KG1 (cell line): ENCODE measurements at places on chromosomes 3 and 15.

DNA sequence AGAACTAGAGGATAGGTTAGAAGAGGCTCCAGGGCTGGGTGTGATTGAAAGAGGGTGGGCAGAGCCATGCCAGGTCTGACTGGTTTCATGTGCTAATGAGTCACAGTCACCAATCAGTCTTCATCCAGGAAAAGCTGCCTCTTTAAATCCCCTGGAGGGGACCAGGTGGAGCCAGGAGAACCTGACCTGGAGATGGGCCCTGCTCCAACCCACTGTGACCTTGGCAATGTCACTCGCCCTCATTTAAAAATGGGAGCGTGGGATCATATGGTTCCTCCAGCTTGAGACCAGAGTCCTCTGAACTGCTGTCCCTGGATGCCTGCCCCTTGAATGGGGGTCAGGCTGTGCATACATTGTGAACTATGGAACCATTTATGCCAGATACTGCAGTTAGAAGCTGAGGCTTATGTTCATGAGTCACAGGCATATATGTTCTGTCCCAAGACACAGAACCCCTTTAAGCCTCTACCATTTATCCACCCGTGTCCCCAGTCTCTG, 23.0 kb downstream of the HES1 start:
- DNase-seq, result no peak

- no peak for DNase-seq
These were observed 287.5 kb upstream of the ROBO1 start for GRCh38 chr3:80055306-80055705.

GRCh38 chr3:73603762-73604171, 21.0 kb downstream of the PDZRN3 start:
- DNase-seq, result no peak

GRCh38 chr15:56496635-56497034, 31.7 kb upstream of the MNS1 start:
- DNase-seq, result peak; percentile 35

DNA sequence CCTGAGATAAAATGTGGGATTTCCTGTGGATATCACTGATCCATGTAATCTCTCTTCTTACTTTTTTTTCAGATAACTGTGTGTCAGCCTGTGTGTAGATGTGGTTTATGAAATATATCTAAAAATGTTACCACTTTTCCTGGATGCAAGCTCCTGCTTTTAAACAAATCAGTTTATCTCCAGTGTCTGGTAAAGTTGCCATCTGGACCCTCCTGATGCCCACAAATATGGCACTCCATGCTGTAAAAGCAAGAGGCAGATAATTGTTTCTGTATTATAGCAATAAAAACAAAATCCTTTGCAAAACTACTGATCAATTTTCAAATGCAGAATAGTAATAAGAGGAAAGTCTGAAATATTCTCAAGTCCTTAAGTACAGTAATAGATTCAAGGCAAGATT, 7.6 kb upstream of the DCLK3 start:
- no peak for DNase-seq

- no peak for DNase-seq
These were observed 29.9 kb downstream of the SLC49A4 start for GRCh38 chr3:122824465-122825381.

DNA sequence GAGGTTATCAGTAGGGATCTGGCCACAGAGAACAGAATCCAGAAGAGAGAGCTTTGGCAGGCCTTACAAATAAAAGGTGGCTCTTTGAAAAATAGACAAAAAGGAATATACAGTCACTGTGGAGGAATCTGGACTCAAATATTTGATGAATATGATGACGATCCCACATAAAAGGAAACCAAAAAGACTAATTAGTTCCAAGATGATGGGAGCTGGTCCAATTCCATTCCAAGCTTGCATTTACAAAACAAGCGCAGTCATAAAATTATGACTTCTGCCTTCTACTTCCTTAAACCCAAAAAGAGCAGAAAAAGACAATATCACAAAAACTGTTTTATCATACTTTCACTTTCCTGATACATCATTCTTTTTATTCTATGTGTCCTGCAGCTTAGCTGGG, 285.8 kb downstream of the DIPK2A start:
- DNase-seq, result no peak

- no peak for DNase-seq
These were observed 154.6 kb downstream of the B3GALNT1 start for GRCh38 chr3:160950542-160950941.

DNA sequence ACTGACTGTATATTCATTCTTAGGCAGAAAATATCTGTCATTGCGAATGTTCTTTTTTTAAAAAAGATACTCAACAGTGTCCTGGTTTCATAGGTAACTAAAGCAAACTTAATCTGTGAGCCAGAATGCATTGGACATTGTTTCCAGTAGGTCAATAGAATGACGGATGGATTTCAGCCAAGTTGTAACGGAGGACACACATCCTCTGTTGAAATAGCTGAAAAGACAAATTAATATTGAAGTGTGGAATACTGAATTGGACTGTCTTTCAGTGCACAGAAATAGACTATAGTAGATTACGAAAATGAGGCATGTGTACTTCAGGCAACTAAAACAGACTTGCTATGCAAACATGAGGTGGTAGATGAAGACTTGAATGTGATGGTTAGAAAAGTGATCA, 461.6 kb downstream of the WDR72 start:
- no peak for DNase-seq

DNA sequence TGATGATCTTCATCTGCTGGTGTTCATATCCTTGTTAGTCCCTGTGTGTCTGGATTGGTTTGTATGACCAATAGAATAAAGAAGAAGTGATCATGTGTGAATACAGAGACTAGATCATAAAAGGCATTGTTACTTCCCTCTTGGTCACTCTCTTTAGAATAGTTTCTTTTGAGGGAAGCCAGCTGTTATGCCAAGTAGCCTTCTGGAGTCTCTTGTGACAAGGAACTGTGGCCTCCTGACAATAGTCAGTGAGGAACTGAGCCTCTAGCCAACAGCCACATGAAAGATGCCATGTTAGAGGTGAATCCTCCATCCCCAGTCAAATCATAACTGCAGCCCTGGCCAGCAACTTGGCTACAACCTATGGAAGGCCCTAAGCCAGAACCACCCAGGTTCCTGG, 63.0 kb upstream of the SMAD3 start:
- no peak for DNase-seq

DNA sequence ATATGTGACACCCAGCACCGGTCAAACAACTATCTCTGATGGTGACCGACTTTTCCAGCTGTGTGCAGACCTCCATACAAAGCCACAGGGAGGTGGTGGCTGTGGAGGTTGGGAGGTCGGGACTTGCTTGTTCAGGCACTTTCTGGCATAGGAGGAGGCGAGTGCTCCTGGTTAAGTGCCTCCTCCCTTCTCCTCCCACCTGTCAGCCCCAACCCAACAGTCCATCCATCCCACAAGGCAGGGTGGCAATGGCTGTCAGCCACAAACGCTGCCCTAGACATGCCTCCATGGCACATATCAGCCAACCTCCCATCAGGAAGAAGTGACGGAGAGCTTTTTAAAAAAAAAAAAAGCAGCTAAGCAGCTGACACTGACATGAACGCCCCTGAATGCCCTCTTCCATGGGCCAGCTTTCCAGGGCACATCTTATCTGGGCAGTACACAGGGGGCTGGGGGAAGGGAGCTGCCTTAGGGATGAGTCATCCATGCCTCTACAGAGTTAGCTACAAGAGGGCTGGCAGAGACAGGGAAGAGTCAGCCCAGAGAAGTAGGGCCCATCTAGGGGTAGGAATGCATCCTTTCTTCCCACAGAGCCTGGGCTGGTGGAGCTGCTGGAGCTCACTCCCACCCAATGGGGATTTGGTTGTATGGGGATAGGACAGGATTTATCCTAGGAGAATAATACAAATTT, 41.2 kb downstream of the CCDC12 start:
- no peak for DNase-seq

GRCh38 chr3:187051724-187052366, 87.5 kb downstream of the RPL39L start:
- DNase-seq, result no peak

DNA sequence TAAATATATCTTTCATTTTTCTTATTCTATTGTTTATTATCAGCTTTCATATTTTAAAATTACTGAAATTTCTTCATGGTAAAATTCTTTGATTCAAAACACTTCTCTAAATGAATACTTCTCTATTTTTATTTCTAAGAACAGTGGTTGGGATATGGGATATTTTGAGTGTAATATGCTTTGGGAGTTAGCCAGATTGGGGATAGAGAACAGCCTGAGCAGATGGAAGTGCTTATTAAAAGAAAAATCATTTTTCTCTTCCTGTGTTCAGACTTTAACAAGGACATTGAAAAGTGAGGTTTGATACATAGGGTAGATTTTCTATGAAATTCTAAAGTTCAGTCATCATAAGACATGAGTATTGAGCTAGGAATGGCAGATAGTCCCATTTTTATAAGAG, 84.8 kb downstream of the COL6A5 start:
- no peak for DNase-seq

- DNase-seq, result no peak
These were observed 214.1 kb upstream of the CNTN6 start for GRCh38 chr3:878746-879145.

DNA sequence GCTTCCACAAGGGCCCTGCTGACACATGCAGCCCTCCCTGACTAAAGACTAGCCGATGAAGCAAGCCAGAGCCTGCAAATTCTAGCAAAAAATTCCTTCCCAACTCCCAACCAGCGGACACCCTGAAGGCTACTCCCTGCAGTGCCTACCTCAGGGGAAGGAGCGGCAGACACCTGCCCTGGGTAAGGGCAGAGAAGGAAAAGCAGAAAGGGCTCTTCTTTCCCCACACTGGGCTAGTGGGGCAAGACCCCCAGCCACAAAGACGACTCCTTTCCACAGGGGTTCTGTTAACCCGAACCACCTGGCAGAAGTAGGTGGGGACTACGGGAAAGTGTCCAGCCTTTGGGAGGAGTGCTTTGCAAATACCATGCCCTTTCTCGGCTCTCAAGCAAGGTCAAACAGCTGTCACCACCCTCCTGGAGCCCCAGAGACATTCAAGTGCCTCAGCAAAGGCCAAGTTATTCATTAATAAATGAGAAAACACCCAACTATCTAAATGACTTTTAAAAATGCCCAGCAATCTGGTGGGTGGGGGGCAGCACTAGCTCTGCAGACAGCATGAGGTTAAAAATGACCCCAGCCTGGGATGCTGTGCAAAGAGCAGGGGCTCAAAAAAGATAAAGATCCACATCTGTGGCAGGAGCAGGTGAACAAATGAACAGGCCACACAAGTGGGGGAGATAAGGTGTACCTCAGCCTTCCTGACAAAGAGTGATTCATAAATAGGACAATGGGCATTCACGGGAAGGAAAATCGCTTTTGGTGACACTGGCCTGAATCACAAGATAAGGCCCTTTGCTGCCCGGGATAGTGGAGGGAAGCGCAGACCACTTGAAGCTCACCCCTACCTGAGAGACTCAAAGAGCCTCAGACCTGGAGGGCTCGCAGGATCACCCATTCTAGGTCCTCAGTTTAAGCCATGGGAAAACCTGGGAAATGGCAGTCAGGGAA, 33.0 kb downstream of the CCDC12 start:
- no peak for DNase-seq

DNA sequence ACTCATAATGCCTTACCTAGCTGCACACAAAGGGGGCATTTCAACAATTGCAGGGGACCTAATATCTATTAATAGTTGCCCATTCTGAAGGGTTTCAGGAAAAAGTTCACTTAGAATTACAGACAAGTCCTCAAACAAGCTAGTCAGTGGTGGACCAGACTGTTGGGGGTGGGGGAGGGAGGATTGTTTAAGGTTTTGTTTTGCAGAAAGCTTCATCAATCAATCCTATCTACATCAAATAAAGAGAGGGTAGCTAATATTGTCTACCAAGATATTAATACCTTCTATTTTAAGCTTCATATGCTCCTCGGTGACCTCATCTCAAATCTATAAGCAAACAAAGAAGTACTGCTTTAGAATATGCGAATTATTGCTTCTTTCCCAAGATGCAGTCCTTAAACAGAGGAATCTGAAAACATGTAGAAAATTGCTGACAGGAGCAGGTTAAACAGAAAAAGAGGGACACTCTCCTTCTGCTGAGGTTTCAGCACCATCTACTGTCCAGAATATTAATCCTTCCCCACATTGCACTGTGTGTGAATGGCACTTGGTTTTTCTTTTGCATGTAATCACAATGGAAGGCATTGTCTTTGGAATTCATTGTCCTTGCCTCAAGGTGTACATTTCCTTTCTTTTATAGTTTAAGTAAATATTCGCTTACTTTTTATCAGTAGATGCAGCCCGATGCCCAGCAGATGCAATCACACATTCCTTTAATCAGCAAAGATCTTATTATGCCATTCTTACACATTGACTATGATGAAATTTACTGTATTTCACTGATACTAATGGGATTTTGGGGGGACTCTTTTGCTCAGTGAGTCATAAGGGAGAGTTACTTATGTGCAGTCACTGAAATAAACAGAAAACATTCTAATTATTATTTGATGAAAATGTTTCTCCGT, 94.7 kb downstream of the IL5RA start:
- no peak for DNase-seq

GRCh38 chr15:40344631-40345120, 3.9 kb upstream of the CCDC9B start:
- peak; percentile 17 for DNase-seq

- DNase-seq, result no peak
These were observed 819.1 kb downstream of the TUSC7 start for GRCh38 chr3:117528688-117529087.

GRCh38 chr15:91192285-91192684, 92.2 kb downstream of the SV2B start:
- no peak for DNase-seq

DNA sequence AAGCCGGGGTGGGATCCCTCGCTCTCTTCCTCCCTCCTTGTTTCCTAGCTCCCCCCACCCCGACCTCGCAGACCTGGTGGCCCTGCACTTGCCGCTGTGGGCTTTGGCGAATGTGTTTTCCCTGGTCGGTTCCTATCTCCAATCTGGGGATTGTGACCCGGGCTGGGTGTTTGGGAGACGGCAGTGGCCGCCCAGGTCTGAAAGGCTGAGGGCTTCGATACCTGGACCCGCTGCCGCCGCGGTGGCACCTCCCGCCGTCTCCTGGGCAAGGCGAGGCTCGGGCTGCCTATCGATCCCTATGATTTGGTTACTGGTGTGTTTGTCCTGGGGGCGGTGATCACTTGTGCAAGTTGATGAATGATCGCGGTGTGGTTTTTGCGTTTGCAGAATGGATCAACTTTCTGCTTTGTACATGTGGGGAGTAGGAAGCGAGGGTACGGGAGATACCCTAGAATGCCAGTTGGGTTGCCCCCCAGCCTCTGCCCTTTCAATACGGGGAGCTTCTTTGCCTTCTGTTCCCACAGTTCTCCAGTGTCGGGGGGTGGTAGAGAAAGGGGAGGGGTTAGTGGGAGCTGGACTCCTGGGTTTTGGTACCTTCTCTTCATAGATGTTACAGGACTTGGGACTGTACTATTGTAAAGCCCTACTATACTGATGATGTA, 3.0 kb downstream of the BBX start:
- no peak for DNase-seq

DNA sequence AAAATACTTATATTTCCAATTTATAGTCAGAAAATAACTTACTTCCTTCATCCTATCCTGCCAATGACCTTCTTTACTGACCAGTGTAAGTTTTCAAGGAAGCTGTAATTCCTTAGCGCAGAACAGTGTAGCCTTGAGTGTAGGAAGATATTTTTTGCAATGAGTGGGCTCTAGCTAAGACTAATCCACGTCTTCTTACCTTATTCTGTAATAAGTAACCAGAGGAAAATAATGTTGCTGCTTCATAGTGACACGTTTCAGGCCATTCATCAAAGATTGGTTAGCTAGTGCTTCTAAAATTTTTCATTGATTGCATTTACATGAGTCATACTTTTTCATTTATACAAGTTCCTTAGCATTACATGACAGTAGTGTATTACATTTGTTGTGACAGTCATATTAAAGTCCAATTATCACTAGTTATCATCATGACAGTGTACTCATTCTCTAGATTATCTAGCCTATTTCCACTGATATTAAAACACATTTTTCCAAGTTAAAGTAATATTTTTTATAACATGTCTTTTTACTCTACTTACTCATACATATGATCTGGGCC, 403.8 kb upstream of the EPHA3 start:
- DNase-seq, result no peak
